ENCODE measurements at places on chromosomes 11 and 22.

- no peak for DNase-seq
Observed at GRCh38 chr11:63818609-63819008, 5.4 kb downstream of the SPINDOC start.

DNA sequence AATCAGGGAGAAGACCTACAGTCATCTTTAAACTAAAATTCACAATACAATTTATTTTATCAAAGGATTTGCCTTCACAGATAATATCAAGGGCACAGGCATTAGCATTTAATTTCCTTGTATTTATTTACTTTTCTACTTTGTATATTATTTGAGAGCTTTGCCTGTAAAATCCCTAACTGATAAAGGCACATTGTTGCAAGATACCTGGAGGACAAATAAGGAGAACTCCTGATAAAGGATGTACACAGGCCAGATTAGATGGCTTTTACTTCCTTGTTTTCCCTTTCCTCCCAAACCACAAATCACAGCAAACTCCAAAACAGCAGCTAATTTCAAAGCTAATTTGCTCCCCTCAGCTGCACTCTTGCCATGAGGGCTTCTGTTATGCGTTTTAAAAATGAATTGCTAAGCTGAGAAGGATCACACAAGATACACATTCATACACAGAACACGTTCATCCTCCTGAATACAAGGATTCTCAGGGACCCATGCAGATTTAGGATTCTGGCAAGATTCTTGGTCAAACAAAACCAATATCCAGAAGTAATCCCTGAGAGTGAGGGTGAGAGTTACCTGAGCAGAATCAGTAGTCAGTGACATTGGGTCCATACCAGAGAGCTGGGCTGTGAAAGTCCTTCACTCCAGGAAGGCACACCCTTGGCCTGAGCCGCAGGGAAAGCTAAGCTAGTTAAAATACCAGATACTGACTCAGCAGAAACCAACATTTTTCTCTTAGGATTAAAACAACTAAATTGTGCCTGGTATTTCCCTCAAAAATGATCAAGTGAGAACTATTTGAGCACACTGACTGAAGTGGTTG is 100.3 kb upstream of the CLPB start:
- peak; percentile 21 for DNase-seq

GRCh38 chr11:126514061-126514693 is 158.7 kb downstream of the ST3GAL4 start:
- DNase-seq: no peak

DNA sequence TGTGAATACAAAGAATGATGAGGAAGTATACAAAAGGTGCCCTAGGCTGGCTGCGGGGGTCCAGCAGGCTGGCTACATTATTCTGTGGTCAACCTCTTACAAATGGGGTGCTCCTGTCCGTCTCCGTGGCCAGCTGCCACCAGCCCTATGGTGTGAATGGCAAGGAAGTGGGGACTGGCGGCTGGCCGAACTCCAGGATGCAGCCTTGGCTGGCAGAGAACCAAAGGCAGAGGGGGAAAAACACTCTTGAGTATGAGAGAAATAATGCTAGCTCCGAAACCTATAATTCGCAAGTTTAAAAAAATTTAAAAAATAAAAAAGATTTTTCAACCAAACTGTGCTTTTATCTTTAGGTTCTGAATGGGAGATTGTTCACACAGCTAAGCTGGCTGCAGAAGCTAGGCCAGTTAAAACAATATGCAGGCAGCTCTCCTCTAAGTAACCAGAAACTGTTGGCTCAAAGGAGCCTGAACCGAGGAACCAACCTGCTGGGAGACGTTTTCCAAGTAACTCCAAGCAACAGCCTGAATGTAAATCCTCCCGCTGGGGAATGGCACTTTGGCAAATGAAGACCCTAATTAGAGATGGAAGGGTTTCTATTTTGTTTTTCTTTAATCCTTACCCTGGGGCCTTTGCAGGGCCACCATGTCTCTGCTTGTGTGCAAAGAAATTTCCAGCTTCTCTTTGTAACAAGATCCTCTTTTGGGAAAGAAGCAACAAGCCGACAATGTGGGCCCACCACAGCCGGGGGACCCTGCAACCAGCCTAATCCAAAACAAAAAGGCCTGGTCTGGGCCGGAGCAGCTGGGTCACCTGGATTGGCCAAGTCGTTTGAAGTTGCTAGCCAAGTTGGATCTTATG is 50.2 kb downstream of the C22orf31 start:
- no peak for DNase-seq

- DNase-seq: no peak
Observed at GRCh38 chr11:105489446-105489845, 120.4 kb upstream of the GRIA4 start.

- DNase-seq: no peak
Observed at GRCh38 chr11:116888884-116889549, 51.6 kb upstream of the APOA1 start.

DNA sequence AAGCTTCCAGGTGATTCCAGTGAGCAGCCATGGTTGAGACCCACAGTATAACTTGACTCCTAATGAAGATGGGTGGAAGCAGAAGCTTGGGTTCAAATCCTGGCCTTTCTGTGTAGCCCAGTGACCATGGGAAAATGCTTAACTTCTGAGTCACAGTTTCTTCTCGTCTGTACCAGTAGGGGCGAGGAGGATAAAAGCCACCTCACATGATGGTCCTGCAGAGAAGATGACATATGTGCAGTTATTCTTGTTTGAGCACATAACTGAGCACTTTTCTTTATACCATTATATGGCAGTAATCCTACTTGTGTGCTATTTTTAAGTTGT is 4.9 kb downstream of the TMEM109 start:
- DNase-seq: peak; percentile 74

DNA sequence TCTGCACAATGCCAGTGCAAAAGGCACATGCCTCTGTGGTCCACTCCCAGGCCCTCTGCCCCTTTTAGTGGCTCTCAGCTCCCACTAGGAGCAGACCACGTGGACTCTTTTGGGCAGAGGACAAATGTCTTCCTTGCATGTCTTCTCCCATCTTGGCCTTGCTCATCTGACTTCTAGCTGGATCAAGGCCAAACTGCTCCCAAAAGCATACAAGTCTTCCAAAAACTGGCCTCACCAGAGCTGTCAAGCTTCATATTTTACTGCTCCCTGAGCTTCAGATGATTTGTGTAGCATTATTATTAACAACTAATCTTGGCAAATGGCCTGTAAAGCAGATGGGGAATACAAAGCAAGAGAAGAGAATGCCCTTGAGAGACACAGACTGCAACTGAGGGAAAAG is 6.9 kb downstream of the SMPD1 start:
- no peak for DNase-seq

GRCh38 chr22:37281646-37282384 is 493 bp upstream of the CYTH4 start:
- DNase-seq: peak; percentile 24

GRCh38 chr11:128411812-128412211 is 175.5 kb downstream of the ETS1 start:
- no peak for DNase-seq

DNA sequence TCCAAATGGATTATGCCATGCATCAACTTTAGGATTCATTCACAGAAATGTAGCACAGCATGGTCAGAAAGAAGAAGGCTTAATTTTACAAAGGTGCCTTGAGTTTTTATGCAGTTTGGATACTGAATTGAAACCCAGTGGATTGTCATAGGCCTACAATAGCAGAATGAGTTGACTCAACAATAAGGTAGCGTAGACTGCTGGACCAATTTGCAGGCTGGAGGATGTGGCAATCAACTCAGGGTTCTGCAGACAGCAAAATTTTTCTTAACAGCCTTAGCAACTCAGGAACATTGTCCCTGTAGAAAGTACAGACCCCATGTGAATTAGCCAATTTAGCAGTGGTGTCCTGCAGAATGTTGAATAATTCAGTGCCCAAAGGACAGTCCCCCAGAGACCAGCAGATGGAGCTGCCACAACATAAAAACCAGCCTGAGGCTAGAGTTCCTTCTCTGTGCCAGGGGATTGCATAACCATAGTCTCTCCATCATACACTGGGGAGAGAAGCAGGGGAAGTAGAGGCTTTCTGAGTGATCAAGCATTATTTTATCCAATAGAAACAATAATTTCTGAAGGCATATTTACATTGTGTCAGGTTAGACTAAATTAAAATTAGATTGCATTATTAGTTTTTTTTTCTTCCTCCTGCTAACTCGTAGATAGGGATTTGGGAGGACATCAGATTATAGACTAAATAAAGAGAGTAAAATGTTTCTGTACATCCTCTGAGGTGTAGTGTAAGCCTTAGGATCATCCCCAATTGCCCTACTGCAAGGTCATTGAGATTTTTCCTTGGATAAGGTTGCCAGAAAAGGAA is 20.3 kb upstream of the MRPL17 start:
- peak; percentile 75 for DNase-seq

- DNase-seq: no peak
Observed at GRCh38 chr11:120649316-120649715, 137.8 kb downstream of the GRIK4 start.

- peak; percentile 56 for DNase-seq
Observed at GRCh38 chr11:116885951-116886655, 48.7 kb upstream of the APOA1 start.

DNA sequence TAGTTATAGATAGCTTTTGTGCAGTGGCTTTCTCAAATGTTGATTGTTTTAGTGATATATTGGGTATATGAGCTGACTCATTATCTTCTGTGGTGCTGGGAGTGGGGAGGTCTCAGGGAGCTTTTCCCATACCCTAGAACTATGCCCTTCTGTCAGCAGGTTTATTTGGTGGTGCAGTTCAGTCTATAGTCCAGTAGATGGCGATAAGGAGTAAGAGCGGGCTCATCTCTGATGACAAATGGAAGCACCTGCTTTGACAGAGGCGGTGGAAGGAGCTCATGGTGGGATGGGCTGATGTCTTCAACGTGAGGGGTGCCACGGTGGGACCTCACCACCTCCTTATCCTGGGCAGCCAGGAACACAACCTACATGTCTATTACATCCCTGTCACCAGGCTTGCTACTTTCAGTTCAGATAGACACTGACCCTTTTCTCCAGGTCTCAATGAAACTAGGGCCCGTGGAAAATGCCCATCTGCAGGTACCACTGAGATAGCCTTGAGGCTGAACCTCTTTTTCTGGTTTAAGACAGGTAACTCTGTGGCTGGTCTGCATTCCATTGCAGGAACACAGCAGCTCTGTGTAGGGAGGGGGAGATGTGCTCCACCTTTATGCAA is 13.0 kb upstream of the OR6A2 start:
- peak; percentile 24 for DNase-seq

- DNase-seq: no peak
Observed at GRCh38 chr22:28450109-28450508, 229.5 kb downstream of the TTC28 start.

GRCh38 chr11:38543986-38544385 is 1946.0 kb upstream of the RAG2 start:
- no peak for DNase-seq

- peak; percentile 53 for DNase-seq
Observed at GRCh38 chr22:39278040-39278439, 33.3 kb upstream of the PDGFB start.

DNA sequence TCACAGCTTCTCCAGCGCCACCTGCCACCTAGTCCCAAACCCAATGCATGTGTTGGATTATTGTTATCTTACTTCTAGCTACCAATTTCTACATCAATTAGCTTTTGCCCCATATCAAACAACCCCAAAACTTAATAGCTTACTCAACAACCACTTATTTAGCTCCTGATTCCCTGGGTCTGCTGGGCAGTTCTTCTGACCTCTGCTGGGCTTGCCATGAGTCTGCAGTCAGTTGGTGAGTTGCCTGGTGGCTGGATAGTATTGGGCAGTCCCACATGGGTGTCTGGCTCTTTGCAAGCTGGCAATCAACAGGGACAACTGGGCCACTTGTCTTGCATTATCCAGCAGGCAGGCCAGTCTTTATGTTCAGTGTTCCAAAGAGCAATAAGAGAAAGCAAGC is 13.6 kb upstream of the MS4A15 start:
- DNase-seq: no peak

- no peak for DNase-seq
Observed at GRCh38 chr11:104652996-104653395, 245.3 kb downstream of the CASP12 start.

DNA sequence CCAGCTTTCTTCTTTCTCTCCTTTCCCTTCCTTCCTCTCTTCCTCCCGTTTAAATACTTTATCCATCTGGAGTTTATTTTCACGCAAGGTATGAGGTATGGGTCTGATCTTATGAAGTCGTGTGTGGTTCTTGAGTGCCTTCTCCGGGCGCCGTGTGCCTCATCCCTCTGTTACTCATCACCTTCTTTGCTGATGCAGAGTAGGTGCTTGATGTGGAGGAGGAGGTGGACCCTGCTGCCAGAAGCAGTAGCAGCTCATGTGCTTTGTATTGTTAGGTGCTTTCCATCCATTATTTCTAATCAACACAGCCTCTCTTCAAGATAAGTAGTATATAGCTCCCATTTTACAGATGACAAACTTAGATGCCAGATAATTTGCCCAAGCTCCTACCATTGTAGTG is 47.0 kb downstream of the TNRC6B start:
- peak; percentile 49 for DNase-seq

DNA sequence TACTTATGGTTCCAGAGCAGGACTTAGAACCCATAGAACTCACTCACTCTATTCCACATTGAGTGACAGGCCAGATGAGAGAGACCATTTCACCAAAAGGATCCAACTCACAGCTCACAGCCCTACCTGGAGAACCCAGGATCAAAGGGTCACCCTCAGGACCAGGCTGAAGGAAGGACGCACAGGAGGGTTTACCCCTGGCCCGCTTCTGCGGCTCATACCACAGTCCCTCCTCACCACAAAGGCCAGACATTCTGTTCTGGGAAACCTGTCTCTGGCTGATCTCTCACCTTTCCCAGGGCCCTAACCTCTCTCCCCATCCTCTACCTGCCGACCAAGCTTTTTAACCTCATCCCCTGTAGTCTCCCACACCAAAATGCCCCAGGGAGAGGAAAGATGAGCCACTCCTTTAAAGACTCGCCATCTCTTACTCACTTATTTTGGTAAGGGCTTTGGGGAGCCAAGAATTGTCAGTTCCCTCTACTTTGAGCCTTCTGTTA is 4.7 kb downstream of the FOSL1 start:
- DNase-seq: no peak

DNA sequence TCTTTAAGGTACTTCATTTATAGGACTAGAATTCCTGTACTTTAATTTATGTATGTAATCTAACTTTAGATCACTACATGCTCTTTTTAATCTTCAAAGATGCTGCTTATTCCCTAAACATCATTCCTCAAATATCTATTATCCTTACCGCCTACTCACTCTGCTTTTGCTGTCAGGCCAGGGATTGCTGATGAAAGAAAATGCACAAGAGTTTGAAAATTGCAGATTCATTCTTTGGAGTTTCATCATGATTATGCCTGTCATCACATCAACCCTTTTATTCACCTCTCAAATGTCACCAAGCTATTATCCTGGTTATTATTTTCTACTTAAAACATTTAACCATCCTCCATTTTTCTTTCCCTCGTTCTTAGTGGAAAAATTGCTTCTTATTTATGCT is 802.7 kb downstream of the METTL15 start:
- peak; percentile 15 for DNase-seq

GRCh38 chr11:32109138-32109537 is 18.3 kb downstream of the RCN1 start:
- DNase-seq: peak; percentile 70

DNA sequence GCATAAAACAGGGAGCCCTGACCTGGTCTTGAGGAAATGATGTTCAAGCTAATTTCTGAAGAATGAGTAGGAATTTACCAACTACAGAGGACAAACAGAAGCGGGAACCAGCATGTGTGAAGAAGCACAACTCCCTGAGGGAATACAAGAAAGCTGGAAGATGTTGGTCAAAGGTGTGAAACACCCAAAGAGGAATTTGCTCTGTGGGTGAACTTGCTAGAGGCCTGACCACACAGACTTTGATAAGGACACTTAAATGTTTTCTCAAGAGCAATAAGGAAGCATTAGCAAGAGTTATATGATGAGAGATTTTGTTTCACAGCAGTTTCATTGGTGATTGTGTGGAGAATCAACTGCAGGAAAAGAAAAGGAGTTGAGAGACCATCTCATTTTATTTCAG is 17.6 kb downstream of the SLC5A12 start:
- peak; percentile 46 for DNase-seq

All from amniotic epithelial cell (primary cell).